ENCODE measurements at places on chromosomes 3 and 15. TPM values are rescaled to one million over a fixed set of nuclear protein-coding genes. Genes with fewer than 3 reads are reported as not detected.
A peak's percentile ranks its signal among the peaks of the same experiment; 100 is the strongest.

The ASB14 gene
- 3.4 TPM for total RNA-seq

DNA sequence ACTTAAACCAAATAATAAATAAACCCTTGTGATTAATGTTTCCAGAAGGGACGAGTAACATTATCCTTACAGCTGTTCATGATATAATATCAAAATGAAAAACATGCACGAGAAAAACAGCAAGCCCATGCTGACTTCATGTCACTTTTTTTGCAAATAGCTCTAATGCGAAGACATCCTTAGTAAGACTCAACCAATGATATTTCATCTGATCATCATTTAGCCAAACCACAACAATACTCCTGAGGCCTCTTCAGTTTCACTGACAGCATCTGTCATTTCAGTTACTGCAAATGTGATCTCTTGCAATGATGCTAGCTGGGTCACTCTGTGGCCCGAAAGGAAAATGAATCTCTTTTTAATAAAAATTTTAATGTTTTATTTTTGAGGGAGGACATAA, 74.0 kb downstream of the POLR2M start:
- no peak for DNase-seq

The RASA2 gene
- 15.5 TPM for total RNA-seq

The OGG1 gene
- 16.5 TPM for total RNA-seq

The AHSG gene
- not detected for total RNA-seq

DNA sequence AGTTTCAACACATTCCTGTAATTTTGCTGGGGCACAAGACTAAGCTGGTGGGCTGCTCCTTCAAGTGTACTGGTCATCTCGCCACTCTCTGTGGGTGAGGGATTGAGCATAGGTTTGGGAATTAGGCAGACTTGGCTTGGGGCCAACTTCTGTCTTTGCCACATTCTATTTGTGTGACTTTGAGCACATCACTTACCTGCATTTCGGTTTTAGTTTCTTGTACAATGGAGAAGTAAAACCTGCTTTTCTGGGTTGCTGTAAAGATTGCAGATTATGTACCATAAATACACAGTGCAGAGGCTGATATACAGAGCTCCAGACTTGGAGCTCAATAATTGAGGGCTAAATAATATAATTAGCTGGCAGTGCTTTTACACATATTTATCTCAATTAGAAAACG, 162.1 kb downstream of the C3orf38 start:
- no peak for DNase-seq

GRCh38 chr15:78981532-78982313, 36.9 kb upstream of the CTSH start:
- DNase-seq, result peak; percentile 35

DNA sequence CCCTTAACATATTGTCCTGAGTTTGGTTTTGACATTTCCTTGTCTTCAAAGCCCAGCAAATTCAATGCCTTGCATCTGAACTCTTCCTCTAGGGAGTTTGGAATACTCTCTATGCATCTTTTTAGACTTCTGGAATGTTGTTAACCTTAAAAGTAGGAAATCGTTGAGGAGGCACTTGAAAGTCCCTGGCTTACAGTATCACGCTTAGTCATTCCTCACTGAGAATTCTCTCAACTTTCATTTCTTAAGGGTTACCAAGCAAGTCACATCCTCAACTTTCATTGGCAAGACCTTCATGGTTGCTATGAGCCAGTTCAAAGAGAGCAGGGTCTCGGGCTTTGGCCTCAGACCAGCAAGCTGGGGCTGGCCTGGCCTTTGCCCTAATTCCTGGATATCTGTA, 89.9 kb downstream of the ASB7 start:
- no peak for DNase-seq
